ENCODE measurements at places on chromosomes 2 and 18.
A peak's percentile ranks its signal among the peaks of the same experiment; 100 is the strongest.

- no peak for DNase-seq
Observed at GRCh38 chr2:57465967-57466366, 580.6 kb upstream of the VRK2 start.

DNA sequence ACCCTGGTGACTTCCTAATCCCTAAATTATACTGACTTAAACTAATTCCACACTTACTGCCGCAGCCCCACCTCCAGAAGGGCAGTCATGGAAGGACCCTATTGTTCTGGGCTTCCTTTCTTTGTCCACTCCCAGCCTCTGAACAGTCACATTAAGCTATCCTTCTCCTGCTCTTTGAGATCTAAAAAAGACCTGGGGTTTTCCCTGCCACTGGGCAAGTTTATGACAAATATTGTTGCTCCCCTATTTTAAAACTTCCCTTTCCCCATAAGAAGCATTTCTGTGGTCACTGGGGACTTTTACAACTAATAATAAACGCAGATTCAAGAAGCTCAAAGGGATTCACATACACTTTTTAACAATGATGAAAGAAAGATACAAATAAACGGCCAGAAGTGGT, 47.2 kb upstream of the XPO1 start:
- DNase-seq: no peak

DNA sequence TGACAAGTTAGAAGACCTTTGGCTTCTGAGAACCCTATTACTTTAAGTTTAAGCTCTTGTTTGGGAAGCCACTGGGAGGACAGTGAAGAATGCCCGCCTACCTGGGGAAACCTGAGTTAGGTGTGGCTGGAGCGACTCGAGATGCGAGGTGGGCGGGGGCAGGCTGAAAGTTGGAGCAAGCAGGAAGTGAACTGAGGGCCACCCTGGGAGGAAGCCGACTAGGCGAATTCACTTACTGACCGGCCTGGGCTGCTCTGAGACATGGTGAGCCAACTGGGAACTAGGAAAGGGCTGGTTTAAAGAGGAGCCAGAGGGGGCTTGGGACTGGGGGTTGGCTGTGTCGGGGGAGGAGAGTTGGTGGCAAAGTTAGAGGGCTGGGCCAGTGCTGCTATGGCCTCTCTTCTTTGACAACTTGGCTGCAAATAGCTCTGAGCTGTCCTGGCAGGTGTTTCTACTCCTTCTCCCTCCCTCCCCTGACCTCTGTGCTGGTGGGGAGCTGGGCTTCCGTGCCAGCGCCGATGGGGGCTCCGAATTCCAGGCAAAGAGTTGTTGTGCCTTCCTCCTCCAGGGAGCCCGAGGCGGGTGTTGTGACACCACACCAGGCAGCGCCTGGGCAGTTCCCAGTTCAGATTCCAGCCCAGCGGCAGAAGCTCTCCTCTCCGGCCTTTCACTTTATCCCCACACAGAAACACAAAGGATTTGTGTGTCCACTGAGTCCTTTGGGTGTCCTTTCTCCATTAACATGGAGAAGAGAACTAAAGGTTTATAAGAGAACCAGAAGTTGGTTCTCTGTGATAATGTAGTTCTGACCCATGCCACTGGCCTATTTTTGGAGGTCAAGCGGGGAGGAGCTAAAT, at the start of gene VAMP8:
Gene VAMP8, plus strand, starts transcription at position 201 of the 857 bp plus-strand sequence. Its CDS starts 61 bp downstream, at position 262.
- DNase-seq: peak; percentile 57

GRCh38 chr2:226020956-226021355, 621.4 kb downstream of the NYAP2 start:
- DNase-seq: no peak

GRCh38 chr18:32577561-32577960, 106.9 kb upstream of the GAREM1 start:
- no peak for DNase-seq

GRCh38 chr18:48576457-48576771, 37.6 kb downstream of the CTIF start:
- DNase-seq: no peak

GRCh38 chr2:145119225-145119624, 599.3 kb upstream of the ZEB2 start:
- no peak for DNase-seq

DNA sequence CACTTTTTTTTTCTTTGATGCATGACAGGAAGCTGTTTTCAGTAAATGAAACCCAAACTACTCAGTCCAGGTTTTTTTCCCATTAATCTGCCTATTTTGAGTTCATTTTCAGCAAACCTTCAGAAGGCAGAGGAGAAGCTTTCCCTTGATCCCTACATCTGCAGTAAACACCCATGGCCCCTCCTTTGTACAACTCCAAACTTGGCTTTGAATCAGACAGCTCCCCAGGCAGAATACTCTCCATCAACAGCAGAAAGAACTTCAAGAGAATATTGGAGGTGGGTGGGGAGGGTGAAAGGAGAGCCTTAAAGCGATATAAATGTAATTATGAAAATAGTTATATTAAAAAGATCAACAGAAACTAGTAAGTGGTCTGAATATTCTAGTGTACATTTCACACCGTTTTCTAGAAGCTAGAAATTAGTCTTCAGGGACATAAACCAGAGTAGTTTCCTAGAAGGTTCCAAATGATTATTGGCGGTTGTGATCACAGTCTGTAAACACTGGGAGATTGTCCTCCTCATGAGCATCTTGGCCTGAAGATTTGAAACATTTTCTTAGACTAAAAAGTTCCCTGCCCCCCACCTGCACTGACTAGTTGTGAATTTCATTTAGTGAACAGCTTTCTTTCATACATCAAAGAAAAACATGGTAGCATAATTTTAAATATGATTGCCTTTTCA, 75.1 kb upstream of the STK39 start:
- no peak for DNase-seq

GRCh38 chr2:174546519-174547506, 50.8 kb downstream of the WIPF1 start:
- no peak for DNase-seq

- DNase-seq: no peak
Observed at GRCh38 chr2:237625216-237625705, 2.1 kb upstream of the LRRFIP1 start.

GRCh38 chr2:55887351-55887750, 36.2 kb downstream of the EFEMP1 start:
- DNase-seq: no peak

DNA sequence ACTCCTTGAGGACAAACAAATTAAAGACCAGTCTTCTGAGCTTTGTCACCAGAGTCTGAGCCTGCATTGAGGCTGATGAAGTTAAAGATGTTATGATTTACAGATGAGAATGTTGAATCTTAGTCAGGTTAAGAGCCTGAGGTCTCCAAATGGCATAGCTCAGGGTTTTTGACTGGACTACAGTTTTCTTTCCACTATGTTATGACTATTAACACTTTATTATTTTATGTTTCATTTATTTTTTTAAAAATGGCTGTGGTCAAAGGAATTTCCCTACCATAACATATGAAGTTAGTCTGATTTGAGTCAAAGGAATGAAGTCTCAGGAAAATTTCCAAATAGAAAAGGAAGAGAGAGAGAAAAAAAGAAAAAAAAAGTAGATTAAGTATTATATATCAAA, 39.7 kb upstream of the CWC22 start:
- DNase-seq: no peak

GRCh38 chr18:25075331-25075730, 276.6 kb downstream of the ZNF521 start:
- no peak for DNase-seq

- no peak for DNase-seq
Observed at GRCh38 chr2:16943279-16943958, 277.8 kb upstream of the CYRIA start.

DNA sequence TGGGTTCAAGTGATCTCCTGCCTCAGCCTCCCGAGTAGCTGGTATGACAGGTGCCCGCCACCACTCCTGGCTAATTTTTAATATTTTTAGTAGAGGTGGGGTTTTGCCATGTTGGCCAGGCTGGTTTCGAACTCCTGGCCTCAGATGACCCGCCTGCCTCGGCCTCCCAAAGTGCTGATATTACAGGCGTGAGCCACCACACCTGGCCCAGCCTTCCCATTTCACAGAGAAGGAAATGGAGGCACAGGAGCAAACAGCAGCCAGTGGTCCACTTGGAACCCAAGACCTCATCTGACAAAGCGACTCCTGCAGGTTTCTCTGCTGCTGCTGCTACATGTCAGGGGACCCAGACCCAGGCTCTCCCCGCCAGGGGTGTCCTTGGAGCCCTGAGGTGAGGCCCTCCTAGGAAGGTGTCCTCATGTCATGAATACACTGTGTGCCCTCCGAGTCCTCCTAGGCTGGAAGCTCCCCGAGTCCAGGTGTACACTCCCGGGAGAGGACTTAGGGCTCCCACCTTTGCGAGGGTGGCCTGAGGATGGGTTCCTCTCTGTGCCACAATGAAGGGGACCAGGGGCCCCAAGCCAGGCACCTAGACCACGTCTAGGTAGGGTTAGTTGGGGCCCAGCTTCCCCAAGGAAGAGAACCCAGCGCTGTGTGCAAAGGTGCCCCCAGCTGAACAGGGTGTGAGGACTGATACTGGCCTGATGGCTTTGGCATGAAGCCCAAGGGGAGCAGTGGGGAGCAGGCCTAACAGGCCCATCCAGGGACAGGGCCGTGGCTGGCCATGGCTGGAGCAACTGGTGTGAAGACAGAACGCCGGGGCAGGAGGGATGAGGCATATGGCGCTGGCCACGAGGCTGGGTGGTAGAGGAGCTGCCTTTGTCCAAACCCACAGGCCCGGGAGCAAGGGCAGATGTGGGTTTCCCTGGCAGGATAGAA, 56.1 kb downstream of the HS6ST1 start:
- DNase-seq: no peak

- no peak for DNase-seq
Observed at GRCh38 chr2:36618381-36618780, 20.4 kb upstream of the FEZ2 start.

DNA sequence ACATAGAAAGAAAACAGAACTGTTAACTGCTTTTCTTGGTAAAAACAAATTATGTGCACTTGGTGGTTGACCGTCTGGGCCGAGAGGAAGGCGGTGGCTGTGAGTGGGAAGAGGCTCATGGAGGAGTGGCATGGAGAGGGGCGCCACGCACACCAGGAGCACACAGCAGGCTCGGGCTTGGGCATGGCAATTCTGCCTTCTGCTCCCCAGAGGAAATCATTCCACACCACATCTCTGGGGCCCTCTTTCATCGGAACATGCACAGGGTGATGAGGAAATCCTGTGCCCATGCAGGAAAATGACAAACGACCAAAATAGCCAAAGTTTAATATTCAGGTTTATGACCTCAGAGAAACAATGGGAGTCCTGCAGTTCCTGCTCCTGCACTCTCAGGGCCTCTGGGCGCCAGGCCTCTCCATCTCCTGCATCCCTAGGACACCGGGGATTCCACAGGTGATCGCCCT, 26.4 kb downstream of the WDFY1 start:
- DNase-seq: no peak

- DNase-seq: no peak
Observed at GRCh38 chr2:50649626-50650402, 382.1 kb downstream of the NRXN1 start.

DNA sequence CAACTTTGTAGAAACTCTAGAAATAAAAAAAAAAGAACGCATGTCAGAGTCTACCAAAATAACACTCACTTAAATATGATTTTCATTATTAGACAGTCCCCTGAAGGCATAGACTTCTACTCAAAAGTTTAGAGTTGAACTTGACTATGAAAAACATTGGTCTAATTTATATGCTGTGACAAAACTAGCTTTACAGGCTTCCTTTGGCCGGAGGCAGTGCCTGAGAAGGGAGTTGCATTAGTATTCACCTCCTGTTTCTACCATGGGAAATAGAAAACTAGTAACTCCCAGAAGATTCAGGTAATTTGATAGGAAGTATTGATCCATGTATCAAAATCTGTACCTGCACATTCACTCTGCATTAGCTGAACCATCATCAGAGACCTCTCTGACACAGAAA, 163.4 kb upstream of the NOSTRIN start:
- no peak for DNase-seq

DNA sequence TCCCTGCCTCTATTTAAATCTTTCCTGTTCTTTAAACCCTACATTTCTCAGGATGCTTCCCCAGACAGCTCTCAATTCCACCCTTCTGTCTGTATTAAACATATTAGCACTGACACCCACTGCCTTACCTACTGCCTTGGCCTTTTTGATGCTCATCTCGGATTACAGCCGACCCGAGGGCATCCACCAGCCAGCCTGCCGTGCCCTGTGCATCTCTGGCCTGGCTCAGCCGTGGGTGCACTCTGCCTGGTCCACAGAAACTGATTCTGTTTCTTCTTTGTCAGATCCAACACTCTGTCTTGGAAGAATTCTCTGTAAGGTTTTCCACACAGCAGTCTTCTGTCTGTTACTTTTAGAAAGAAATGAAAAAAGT, 27.2 kb downstream of the TANC1 start:
- DNase-seq: no peak

- no peak for DNase-seq
Observed at GRCh38 chr18:64254399-64255093, 105.7 kb upstream of the LINC00305 start.

DNA sequence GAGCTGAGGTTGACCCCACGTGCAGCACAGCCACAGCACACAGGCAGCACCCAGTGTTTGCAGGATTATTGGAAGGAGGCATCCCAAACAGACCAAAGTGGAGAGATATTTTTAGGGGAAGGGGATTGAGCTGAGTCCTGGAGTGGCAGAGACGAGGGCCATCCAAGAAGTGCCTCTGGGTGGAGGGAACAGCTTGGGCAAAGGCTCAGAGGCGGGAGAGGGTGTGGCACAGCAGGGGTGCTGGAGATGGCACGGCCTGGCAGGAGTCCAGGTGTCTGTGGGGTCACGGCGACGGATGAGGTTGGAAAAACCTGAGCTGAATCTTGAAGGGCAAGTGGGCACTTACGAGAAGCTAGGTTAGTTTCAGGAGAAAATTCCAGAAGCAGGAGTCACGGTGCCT, 60.6 kb downstream of the INHBB start:
- DNase-seq: no peak

DNA sequence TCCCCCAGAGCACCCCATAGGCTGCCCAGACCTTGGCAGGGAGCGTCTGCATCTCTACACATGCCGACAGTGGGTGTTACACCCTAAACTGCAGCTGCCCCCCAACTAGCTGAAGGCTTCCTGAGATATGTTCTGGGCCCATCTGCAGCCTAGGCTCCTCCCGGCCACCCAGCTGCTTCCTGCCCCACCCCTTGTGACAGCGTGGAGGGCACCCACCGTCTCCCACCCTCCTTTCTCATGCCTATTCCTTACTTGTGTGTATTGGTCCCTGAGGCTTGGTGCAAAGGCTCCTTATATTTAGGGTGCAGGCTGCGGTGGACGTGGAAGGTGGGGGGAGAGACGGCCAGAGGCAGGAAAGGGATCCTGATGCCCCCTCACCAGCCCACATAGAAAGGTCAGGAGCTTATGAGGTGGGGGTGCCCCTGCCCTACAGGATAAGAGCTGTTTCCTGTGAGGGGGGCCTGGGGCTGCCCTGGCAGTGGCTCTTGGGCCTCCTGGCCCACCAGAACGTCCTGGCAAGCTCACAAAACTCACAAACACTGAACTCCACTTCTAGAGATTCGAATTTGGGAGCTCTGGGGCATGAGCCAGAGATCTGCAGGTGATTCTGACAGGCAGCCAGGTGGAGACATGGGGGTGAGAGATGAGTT, 7.3 kb upstream of the PROM2 start:
- no peak for DNase-seq

- no peak for DNase-seq
Observed at GRCh38 chr18:40006634-40007033, 1948.4 kb upstream of the PIK3C3 start.

- DNase-seq: no peak
Observed at GRCh38 chr2:234339011-234339410, 157.9 kb downstream of the ARL4C start.

GRCh38 chr2:161177969-161178368, 17.7 kb downstream of the TANK start:
- no peak for DNase-seq

- no peak for DNase-seq
Observed at GRCh38 chr2:138440759-138441158, 60.8 kb upstream of the SPOPL start.

- DNase-seq: no peak
Observed at GRCh38 chr2:166572937-166573336, 78.9 kb upstream of the SCN7A start.
